Activated CD8-positive, alpha-beta memory T cell treated with anti-CD3 and anti-CD28 coated beads for 1 hour (primary cell): ENCODE measurements at places on chromosomes 13 and 19.

DNA sequence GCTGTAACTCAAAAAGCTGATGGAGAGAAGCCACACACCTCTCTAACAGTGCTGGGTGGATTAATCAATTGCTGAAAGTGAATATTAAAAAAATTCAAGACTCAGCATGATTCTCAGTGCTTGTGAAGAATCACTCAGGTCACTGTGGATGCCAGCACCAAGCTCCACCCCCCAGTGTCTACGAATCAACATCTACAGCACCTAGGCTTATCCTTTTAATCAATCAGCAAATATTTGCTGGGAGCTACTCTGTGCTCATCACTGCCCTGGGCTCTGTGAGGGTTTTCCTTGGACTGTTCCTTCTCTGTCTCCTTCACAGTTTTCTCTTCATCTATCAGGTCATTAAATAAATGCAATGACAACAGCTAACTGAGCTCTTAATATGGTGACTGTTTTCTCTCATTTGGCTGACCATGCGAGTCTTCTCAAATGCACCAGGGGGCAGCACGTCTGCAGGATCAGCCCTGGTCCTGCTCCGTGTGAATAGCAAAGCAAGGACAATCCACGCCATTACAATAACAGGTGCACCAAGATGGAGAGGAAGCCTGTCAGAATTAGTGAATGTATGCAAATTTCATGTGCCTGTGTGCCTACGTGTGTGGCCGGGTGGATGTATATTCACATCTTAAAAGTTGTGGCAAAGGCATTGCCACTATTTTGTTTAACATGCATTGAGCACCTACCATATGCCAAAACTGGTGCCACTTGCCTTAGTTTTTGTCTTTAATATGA, 14.6 kb upstream of the C13orf42 start:
- no peak for DNase-seq

- DNase-seq, result no peak
These were observed 12.3 kb downstream of the ATP7B start for GRCh38 chr13:51998723-51999509.

DNA sequence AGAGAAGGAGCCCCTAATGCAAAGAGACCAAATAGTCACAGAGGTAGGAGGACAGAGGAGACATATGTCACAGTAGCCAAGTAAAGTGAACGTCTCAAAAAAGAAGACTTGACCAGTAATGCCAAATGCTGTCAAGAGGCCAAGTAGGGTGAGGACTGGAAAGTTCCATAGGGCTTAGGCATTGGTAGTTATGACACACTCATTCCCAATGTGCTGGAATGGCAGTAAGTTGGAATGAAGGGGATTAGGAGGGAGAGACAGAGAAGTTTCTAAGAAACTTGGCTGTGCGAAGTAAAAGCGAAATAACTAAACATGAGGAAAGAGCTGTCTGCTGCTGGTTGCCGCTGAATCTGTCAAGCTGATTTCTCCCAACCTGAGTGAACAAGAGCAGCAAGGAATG, 14.9 kb upstream of the FRY start:
- no peak for DNase-seq

DNA sequence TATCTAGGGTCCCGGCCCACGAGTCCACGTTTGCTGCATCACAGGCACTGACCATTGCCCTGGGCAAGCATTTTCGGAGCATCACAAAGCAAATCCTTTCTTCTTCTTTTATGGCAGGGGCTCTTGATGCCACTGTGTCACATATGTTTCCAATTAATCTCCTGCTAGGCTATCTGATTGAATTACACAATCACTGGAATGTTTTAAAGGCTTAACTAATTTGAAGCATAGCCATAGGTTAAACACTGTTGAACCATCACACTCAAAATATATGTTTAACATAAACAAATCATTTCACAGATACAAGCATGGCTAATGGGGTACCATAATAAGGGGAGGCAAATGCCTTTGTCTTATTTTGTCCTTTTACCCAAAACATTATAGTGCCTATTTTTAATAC, 338.3 kb downstream of the POU4F1 start:
- no peak for DNase-seq

- DNase-seq, result no peak
These were observed 64.5 kb upstream of the WDFY2 start for GRCh38 chr13:51519771-51520216.

DNA sequence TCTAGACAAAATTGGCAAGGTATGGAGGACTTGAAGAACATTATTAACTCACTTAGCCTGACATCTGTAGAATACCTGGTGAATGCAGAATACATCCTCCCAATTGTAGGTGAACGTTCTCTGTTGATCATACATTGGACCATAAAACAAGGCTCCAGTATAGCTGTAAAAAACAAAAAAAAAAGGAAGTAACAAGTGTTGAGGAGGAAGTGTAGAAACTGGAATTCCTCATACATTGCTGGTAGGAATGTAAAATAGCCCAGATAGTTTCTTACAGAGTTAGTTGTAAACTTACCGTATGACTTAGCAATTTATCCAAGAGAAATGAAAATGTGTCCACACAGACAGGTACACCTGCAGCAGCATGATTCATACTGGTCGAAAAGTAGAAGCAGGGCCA, 44.8 kb downstream of the TSSK6 start:
- DNase-seq, result no peak

GRCh38 chr19:9645472-9645871, 24.4 kb upstream of the ZNF561 start:
- no peak for DNase-seq

DNA sequence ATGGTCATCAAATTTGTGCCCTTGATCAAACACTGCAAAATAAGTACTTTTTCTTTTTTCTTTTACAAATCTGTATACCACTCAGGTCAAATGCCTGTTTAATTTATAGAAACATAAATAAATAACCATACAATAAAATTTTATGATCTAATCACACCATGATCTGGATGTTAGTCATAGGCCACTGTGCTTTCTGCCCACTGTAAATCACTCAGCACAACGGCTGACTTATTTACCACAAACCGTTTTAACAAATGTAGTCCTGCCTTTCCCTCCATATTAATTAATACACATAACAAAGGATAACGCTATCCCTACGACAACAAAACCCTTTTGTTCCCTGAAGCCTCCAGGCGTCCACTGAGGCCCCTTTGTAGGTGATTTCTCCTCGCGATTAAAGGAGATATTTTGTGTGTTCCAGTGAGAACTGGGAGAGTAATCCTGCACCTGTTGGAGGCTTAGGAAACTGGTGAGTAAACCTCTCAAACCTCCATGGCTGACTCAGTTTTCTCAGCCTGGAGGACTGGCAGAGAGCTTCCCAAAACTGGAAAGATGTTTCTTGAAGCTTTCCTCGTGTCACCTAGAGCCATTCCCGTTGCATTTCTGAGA, 477.1 kb upstream of the SGCG start:
- no peak for DNase-seq

DNA sequence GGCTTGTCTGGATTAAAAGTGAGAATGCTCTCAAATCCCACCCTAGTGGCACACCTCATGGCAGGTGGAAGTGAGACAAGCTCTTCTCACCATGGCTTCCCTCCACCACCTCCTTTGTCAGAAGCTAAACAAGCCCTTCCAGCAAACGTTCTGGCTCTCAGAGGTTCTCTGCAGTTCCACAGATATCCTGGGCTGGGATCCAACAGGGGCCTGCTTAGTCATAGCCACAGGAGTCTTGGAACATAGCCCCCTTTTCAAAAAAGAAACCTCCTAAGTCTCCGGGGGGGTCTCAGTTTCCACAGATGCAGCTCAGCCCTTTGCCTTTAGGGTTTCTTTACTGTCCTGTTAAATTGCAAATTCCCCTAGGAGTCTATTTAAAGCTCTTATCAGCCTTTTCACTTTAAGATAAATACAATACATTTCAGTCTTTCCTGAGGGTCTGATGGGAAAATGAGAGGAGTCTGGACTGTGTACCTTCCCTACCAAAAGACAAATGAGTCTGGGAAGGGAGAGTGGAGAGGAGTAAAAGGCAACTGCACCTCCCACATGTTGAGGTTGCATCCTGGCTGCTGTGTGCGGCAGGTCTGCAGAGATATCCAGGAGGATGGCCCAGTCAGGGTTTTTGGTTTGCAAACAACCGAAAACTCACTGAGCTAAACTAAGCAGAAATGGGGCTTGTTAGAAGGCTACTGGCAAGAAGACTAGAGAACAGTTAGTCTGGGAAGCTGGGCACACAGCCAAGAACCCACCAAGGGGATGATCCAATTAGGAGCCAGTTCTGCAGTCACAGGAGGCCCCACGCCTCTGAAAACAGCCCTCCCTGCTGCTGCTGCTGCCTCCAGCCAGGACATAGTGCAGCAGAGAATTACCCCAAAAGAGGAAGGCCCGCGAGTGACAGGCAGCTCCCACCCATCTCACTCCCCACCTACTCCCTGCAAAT, 41.4 kb upstream of the SERP2 start:
- DNase-seq, result no peak

DNA sequence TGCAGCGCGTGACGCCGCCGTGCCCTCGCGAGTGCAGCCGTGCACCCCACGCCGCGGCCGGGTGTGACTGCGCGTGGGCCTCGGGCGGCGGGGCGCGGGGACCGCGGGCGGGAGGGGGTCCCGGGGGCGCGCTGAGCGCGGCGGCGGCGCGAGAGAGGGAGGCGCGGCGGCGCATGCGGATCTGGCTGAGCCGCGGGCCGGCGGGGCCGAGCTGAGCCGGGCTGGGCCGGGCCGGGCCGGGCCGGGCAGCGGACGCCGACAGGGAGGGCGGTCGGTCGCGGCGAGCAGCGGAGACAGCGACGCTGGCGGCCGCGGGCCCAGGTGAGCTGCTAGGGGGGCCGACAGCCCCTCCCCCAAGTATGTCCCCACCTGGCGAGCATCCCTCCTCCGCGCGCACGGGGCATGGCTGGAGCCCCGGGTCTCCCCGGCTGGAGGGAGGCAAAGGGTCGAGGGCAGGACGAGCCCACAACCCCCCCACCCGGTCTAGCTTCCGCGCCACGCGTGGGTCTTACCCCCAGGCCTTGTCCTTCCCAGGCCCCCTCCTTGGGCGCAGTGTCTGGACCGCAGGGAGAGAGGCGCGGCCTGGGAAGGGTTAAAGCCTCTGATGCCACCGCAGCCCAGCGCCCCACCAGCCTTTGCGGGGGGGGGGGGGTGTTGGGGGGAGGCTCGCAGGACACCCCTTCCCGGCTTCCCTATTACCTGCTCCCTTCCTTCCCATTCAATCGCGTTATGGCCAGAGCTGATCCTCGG, at the start of gene SPTBN4:
TSS of gene SPTBN4 (plus strand) at position 17 of the 750 bp plus-strand sequence. CDS start 5,621 bp downstream, outside the sequence.
- DNase-seq, result no peak

GRCh38 chr19:32869966-32870573, 503 bp upstream of the SLC7A9 start:
- no peak for DNase-seq
